ENCODE measurements at places on chromosomes 12 and 14.

DNA sequence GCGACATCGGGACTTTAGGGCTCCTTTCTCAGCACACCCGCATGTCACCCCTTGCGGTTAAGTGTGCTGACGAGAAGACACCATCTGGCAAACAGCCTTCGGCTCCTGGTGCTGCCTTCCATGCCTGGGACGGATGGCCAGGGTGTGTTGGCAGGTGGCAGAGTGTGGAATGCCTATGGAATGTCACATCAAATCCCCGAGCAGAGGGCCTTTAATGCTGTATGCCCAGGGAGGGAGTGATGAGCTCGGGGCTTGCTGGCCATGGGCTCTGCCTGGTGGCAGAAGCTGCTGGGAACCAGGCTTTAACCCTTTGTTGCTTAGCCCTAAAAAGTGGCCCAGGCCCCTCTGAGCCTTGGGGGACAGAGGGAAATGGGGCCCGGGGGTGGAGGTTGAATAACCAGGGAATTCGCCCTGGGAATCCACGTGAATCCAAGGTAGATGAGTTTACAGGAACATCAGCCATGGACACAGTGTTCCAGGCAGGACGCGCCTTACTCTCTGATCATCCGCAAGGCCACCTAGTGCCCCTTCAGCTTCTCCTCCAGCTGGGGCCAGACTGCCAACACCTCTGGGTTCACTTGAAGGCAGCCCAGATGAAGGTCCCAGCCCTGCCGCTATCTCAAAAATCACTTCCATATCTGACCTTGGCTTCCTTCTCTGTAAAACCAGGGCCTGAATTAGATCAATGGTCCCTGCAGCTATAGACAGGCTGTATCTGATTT, 17.4 kb downstream of the FAM181A start:
- no peak for DNase-seq

DNA sequence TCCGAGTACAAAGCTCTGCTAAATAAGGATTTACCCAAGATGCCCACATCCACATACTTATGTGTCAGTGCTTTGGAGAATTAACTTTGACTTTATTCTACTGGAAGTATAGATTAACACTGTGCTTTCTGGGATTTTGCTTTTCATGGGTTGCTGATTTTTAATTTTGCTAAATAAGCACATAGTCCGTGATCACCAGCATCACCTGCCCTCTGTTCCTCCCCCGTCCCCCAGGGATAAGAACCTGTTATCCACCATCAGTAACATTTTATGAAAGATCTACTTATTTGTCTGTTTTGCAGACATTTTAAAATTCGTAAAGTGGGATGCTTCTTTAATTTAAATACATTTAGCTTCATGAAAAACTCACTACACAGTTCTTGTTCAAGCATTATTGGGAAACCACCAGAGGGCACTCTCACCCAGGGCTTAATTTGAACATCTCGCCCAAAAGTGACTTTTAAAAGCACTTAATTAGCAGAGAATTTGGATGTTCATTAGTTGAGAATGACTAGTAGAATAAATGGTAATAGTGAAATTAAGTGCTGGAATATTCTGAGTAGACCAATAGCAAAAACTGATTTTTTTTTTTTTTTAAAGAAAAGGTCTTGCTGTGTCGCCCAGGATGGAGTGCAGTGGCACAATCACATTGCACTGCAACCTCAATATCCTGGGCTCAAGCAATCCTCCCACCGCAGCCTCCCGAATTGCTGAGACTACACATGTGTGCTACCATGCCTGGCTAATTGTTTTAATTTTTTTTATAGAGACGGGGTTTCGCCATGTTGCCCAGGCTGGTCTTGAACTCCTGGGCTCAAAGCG, 35.7 kb downstream of the MRPL42 start:
- peak; percentile 34 for DNase-seq

DNA sequence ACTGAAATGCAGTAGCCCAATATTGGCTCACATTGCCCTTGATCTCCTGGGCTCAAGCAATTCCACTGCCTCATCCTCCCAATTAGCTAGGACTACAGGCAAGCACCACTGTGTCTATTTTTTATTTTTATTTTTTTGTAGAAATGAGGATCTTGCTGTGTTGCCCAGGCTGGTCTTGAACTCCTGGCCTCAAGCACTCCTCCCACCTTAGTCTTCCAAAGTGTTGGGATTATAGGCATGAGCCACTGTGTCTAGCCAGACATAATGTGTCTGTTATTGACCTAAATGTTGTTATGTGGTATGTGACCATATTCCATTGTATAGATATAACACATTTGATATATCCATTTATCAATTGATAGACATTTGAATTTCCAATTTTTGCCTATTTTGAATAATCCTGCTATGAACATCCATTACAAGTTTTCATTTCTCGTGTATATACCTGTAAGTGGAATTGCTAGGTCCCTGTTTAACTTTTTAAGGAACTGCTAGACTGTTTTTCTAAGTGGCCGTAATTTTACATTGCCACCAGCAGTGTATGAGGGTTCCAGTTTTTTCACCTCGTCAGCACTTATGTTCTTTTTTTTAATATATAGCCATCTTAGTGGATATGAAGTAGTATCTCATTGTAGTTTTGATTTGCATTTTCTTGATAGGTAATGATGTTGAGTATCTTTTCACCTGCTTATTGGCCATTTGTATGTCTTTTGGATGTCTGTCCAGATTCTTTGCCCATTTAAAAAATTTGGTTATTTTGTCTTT, 9.4 kb downstream of the USP15 start:
- no peak for DNase-seq

DNA sequence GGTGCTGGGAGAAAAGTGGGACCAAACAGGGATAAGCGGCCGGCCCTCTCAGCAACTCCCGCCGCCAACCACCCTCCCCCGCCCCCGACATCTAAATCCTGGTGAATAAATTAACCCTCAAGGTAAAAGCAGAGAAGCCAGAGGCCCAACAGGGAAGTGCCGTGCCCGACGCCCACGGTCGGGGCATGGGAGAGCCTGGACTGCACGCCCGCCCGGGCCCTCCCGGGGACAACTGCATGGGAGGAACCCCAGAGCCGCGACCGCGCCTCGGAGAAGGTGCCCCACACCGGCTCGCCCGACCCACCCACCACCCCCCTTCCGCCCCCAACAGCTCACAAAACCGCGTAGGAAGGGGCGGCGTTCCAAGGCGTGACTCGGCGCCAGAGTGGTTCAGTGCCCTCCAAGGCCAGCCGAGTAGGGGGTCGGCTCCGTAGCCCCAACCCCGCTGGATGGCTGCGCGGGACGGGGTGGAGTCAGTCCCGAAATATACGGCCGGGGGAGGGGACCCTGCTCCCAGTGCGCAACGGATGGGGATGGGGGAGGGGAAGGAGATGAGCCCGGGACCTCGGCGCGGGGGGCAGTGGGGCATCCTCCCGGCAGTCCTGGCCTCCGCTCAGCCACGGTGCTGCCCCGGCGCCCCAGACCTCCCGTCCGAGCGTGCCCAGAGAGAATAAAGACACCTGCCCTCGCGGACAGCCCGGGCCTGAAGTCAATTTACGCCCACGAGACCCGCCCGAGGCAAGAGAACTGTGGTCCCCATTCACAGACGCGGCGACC, 732 bp downstream of the SLC25A29 start:
- peak; percentile 12 for DNase-seq

DNA sequence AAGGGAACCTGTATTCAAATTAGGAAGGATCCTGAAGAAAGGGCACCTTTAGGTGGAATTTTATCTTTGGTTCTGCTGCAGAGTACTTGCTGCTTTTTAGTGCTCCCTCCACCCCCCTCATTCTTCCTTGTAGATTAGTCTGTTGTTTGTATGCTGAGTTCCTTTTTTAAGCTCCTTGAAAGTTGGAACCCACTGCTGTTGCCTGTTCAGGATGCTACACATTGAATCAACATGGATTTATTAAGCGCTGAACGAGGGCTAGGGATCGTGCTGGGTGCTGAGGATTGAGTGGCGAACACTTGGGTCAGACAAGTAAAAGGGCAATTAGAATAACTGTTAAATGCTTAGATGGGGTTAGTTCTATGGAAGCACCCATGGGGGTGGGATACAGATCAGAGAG, 884 bp upstream of the AMN1 start:
- DNase-seq = no peak

DNA sequence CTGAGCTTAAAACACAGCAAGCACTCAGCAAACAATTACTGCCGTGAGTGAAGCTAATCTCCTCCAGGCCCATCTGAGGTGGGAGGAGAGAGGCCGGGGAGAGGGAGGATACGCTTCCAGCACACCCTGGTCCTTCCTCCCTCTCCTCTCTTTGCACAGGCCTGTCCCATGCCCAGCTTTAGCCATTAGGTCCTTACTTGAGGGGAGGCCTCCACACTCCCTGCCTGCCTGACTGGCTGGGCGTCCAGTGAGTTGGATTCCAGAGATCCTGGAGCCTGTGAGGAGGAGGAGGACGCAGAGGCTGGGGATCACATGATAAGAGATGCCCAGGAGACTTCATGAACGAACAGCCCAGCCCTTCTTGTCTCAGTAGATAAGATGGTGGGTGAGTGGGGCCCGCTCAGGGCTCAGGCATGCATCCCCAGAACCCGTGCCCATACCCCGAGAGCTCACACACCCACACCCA, 65.1 kb upstream of the NCOR2 start:
- no peak for DNase-seq

GRCh38 chr12:91887957-91888356, 257.7 kb downstream of the BTG1 start:
- DNase-seq = no peak

GRCh38 chr14:99595034-99595433, 9.0 kb downstream of the CCDC85C start:
- no peak for DNase-seq
